ENCODE measurements at places on chromosomes 1 and 21.

- DNase-seq: no peak
Measured at GRCh38 chr1:59349101-59349500, 52.2 kb downstream of the FGGY start.

DNA sequence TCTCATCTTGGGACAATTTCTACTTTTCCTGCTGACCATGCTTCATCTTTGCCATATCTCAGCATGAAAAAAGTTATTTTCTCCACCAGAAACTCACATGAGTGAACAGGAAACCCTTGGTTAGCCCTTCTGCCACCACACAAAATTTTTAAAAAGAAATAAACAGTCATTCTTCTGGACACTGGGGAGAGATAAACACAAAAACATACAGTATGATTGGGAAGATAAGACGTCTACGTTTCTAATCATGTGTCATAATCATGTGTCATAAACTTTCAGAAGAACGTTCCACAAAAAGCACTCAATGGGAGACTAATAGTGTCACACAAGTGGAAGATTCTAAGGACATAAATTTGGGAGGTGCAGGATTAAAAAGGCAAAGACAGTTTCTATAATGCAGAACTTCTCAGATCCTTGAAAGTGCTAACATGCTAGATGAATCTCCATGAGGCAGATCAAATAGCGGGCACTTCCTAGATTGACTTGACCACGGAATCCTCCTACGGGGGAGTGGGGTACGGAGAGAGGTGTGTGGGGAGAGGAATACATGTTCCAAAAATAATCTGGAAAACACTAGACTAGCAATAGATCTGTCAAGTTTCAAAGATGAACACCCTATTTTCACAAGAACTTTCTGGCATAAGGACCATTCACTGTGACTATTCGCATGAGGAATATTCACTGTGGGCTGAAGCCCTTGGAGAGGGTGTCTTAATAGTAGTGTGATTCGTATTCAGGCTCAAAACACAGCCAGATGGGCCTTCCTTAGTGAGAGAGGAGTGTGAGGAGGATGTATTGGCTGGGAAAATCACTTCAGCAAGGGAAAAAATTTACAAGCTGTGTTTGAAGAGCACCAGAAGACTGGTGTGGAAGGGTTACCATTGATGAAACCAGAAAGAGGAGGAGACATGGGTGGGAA lies 206.7 kb downstream of the SETD4 start:
- DNase-seq: no peak

DNA sequence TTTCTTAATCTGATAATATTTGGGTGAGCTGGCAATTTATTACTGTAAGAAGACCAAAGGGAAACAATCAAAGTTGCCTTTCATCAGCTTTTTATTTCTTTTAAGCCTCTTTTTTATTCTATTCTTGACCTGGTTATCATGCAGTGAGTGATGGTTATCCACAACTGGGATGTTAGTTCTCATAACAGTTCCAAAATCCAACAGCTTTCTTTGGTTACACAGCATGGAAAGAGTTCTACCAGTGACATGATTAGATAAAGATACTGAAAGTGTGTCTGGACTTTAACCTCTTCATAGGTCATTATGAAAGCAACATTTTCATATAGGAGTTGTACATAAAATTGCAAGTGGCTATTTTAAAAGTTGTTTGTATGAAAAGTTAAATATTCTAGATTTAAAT lies 163.0 kb downstream of the SYT2 start:
- no peak for DNase-seq

GRCh38 chr1:80656014-80656636 lies 1144.6 kb upstream of the ADGRL2 start:
- peak; percentile 3 for DNase-seq

- DNase-seq: no peak
Measured at GRCh38 chr1:6585841-6586240, 6.0 kb downstream of the ZBTB48 start.

GRCh38 chr1:117171900-117172511 lies 38.7 kb downstream of the VTCN1 start:
- no peak for DNase-seq

DNA sequence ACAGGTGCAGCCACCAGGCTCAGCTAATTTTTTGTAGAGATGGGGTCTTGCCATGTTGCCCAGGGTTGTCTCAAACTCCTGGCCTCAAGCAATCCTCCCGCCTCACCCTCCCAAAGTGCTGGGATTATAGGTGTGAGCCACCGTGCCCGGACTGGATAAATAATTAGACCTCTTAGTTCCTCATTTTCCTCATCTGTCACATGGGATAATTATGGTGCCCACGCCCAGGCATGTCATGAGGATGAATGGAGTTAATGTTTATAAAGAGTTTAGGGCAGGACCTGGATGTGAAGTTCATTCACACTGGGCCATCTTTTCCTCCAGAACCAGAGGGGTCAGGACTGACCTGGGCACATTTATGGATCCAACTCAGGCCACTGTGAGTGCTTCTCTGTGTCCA lies 23.7 kb downstream of the PADI3 start:
- DNase-seq: no peak

GRCh38 chr1:246698466-246699094 lies 25.6 kb upstream of the SCCPDH start:
- DNase-seq: no peak

DNA sequence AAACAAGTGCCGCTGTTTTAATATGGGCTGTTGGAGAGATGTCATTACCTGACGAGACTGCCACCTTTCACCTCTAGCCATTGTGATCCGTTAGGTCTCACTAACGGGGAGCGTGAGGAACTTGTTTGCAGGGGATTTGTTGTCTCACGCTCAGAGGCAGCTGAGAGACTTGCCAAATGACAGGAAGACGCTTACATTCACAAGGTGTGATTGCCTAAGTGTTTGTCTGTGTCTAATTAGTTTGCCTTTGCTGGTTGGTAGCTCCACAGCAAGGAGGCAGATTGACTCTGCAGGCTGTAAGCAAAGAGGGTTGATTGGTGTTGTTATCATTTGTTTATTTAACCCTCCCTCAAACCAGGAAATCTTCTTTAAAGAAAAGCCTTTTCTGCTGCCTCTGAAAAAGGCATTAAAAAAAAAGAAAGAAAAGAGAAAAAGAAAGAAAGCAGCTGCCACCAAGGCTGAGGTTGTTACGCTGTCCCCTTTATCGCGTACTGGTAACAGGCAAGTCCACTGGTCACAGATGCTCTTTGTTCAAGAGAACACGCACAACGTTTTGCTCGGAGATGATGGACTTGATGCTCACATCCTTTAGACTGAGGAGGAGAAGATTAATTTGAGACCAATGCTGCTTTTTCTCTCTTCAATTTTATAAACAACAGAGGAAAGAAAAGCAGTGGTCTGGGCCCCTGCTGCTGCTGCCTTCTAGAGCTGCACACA lies 203.9 kb downstream of the ZNF326 start:
- DNase-seq: no peak

DNA sequence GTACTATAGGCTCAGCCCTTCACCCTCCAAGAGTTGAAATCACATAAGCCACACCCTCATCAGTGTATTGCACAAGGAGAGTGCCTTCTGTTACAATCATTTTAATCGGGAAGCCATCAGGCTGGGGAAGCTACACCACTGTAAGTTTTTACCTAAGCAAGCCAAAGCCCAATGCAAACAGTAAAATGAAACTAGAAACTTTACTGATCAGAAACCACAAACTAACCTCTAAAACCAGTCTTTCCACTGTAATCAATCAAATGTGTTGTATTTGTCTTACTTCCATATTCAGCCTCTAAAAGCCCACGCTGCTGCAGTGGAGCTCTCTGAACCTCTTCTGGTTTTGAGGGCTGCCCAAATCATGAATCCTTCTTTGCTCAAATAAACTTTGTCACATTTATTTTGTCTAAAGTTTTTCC lies 26.2 kb downstream of the CAPN8 start:
- DNase-seq: no peak

GRCh38 chr1:74317663-74318062 lies 82.5 kb downstream of the TNNI3K start:
- no peak for DNase-seq

GRCh38 chr1:150150133-150151021 lies 661 bp downstream of the PLEKHO1 start:
- peak; percentile 46 for DNase-seq

GRCh38 chr21:44420416-44421205 lies 34.7 kb upstream of the LRRC3 start:
- no peak for DNase-seq

GRCh38 chr1:35715568-35716002 lies 3.1 kb downstream of the C1orf216 start:
- DNase-seq: peak; percentile 72

DNA sequence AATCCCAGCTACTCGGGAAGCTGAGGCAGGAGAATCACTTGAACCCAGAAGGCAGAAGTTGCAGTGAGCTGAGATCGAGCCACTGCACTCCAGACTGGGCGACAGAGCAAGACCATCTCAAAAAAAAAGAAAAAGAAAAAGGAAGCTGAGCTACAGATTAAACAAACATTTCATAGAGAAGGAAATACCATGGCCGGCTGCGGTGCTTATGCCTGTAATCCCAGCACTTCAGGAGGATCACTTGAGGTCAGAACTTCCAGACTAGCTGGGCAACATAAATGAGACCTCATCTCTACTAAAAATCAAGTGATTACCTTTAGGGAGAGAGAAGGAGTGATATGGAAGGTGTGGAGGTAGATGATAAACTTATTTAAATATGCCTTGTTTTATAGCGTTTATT lies 14.0 kb upstream of the CFAP126 start:
- no peak for DNase-seq

GRCh38 chr1:161238039-161238473 lies at the start of gene NR1I3:
Gene NR1I3 (minus strand): TSS chr1:161238203. CDS start chr1:161236565, 1,638 bp downstream.
- no peak for DNase-seq

DNA sequence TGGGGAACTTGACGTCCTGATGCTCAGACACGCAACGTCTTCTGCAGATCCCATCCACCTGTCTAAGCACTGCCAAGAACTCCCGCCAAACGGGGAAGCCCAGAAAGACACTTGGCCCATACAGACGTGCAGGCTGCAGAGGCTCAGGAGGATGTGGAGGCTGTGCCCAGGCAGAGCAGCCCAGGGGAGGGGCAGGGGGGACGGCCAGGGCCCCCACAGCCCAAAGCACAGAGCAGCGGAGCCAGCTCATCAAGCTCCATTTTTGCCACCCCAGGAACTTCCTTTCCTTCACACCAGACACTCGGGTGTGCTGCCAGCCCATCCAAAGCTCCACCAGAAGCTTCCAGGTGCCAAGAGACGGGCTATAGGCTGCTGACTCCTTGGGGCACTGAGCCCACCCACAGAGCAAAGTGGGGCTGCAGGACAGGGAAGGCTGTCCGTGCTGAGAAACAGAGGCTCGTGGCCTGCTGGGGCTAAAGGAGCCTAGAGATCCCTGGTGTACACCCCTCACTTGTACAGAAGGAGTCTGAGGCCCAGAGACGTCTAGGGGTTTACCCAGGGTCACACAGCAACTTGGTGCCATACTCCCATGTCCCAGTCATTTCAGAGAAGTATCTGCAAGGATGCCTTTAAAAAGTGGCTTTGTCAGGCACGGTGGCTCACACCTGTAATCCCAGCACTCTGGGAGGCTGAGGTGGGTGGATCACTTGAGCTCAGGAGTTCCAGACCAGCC lies 59.1 kb downstream of the ACOT7 start:
- no peak for DNase-seq

DNA sequence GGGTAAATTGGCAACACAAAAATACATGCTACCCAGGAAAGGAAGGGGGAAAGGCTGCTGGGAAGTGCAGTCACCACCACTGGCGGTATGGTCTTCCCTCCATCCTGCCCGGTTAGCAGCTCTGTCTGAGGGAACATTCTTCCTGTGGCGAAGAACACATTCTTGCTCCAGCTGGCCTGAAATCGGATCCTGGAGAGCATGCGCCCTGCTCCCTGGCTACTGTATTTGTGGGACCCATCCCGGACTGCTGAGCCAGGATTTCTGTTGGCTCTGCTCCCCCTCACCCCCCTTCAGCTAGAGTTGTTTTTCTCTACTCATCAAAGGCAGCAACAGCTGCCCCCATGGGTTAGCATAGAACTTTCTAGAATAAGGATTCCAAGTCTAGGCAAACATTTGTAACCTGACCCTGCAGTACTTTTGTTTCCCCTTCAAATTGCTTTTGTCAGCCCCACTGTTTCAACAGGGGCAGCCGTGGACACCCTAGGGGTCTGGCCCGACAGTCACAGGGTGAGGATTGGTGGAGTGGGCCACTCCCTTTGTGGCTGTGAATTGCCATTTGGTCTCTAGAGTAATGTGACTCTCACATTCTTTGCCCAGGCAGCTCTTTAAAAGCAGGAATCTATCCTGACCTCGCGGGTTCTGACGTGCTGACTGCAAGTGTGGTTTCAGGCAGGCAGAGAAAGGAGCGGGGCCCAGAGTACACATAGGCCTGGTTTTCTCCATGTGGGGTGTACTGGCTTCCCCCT lies 157.7 kb downstream of the TOMM20 start:
- peak; percentile 48 for DNase-seq

- no peak for DNase-seq
Measured at GRCh38 chr1:4174291-4175200, 274.5 kb upstream of the C1orf174 start.

GRCh38 chr1:47759936-47760629 lies 237.1 kb downstream of the TRABD2B start:
- DNase-seq: no peak

GRCh38 chr21:33241846-33242245 lies 12.1 kb downstream of the IFNAR2 start:
- no peak for DNase-seq

DNA sequence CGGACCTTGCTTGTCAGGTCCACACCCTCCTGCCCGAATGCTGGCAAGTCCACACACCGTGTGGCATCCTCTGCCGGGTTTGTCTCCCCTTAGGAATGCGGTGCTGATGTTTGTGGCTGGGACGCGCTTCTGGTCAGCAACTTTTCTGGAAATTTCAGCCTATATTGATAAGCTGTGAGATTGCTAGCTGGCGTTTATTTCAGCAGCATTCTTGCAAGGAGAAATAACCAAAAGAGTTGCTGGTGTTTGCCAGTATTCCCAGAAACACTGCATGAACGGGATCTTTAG lies 601 bp downstream of the CEPT1 start:
- no peak for DNase-seq

DNA sequence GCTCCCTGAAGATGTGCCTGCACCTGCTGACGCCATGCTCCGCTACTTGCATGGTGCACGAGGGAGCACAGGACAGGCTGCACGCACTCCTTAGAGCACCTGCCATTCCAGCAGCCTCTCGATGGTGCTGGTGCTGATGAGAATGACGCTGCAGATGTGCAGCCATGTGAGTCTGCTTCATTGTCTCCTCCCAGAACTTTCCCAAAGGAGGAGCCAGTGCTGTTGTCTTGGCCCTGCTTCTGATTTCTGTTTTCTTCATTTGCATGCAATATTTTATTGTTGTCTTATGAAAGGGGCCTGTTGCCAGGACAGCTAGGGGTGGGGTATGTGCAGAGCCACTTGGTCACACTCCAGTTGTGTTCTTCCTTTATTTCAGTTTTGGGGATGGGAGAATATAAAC lies 70.1 kb downstream of the PCBP3 start:
- no peak for DNase-seq

- DNase-seq: no peak
Measured at GRCh38 chr1:156697481-156697880, 7.9 kb downstream of the CRABP2 start.

- DNase-seq: no peak
Measured at GRCh38 chr1:201584471-201585092, 45.7 kb downstream of the NAV1 start.

GRCh38 chr1:1348420-1349255 lies 580 bp downstream of the DVL1 start:
- no peak for DNase-seq

GRCh38 chr1:193070386-193070753 lies 11.0 kb downstream of the RO60 start:
- no peak for DNase-seq

GRCh38 chr1:165134431-165134830 lies 222.1 kb downstream of the LMX1A start:
- no peak for DNase-seq
